ENCODE measurements at places on chromosomes 5 and 9.

- DNase-seq: no peak
These were observed 87.1 kb downstream of the CEMIP2 start for GRCh38 chr9:71681104-71681707.

DNA sequence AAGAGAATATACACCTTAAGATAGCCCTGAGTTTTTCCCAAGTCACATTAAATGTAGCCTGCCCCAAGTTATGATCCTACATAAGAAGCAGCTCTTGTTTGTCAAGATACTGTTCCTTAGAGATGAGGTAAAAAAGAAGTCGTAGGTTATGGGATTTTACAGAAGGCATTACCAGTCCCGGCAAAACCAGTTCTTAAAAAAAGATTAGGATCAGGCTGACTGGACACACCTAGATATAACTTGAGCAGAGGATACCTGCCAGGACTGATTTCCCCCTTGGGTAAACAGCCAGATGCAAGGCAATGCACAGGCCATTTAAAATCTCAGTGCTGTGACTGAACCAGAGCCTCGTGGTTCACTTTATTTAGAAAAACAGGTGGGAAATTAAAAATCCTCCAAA, 14.1 kb upstream of the SEMA5A start:
- no peak for DNase-seq

GRCh38 chr9:38246833-38247232, 145.7 kb upstream of the ALDH1B1 start:
- DNase-seq: no peak

DNA sequence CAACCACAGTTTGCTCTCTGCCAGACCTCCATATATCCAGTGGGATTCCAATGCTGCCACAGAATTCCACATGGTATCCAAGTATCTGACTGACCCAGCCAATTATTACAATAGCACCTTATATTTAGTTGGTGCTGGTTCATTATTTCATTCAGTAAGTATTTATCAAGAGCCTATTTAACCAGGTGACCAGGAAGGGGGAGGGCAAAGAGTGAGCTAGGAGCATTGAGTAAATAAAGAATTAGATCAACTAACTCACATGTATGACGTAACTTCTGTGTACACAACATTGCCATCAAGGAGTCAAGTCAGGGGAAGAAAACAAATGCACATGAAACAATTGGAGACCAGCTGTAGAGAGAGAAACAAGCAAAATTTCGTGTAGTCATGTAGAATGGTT, 207.1 kb upstream of the PAPPA start:
- peak; percentile 16 for DNase-seq
